ENCODE measurements at places on chromosomes 5 and 9. TPM values are rescaled to one million over a fixed set of nuclear protein-coding genes. Genes with fewer than 3 reads are reported as not detected.

Gene TLR4
- 15.6 TPM for total RNA-seq

DNA sequence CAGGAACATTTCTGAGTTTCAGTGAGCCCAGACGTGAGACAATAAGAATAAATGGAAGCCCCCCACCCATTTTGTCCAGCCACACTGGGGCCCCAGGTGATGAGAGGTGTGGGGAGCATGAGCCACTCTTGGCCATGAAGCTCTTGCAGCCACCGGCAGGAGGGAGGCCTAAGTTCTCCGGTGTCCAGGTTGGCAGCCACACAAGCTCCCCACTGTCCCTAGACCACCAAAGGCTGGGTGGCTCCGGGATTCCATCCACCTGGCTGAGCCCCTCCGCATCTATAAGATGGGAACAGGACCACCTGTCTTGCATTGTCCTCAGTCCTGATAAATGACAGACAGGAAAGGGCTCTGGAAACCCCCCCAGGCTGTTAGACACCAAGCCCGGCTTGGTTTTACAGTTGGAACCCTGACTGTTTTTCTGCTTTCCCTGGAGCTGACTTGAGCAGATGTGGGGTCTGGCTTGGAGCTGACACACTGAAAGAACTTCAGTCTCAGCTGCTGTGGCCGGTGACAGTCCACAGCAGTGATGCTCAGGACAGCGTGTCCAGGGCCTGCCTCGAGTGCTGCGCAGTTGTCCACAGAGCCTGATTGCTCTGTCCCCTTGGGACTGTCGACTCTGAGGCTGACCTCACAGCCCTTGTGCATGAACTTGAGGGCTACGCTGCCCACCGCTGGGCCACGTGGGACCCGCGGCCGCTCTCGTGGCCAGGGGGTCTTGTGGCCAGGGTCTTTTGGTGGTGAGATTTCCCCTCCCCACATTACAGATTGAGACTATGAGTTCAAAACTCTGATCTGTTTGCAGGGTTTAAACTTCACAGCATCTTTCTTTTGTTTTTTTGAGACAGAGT, 74.8 kb downstream of the PSMB7 start:
- DNase-seq, result peak; percentile 27

DNA sequence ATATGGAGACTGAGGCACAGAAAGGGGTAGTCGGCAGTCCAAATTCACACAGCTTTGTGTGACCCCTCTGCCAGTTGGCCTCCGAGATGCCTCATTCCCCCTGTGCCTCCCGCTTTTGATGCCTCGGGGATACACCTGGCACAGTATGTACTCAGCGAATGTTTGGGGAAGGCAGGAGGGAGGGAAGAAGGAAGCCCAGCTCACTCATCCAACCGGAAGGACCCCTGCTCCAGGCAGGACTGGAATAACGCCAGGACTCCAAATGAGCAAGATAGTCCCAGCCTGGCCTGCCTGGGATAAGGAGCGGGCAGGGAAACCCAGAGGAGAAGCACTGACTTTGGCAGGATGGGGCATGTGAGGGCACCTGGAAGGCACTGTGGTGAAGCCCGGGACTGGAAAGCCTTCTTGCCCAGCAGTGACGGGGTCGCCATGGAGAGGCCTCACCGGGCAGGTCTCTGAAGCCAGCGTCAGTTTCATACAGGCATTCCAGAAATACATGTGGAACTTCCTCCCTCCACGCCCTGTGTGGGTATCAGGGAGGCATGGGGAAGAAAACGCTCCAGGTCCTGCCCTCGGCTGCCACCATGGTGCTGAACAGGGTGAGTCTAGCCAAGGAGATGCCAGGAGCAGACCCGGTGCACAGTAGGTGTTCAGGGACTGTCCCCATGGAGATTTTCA, 20.3 kb downstream of the LMX1B start:
- DNase-seq, result no peak

Gene CRHBP
- total RNA-seq, result 0.27 TPM

Gene C1QTNF2
- 1.6 TPM for total RNA-seq

GRCh38 chr5:117681431-117682254, 1107.0 kb upstream of the SEMA6A start:
- DNase-seq, result no peak

Gene SAXO1
- not detected for total RNA-seq

DNA sequence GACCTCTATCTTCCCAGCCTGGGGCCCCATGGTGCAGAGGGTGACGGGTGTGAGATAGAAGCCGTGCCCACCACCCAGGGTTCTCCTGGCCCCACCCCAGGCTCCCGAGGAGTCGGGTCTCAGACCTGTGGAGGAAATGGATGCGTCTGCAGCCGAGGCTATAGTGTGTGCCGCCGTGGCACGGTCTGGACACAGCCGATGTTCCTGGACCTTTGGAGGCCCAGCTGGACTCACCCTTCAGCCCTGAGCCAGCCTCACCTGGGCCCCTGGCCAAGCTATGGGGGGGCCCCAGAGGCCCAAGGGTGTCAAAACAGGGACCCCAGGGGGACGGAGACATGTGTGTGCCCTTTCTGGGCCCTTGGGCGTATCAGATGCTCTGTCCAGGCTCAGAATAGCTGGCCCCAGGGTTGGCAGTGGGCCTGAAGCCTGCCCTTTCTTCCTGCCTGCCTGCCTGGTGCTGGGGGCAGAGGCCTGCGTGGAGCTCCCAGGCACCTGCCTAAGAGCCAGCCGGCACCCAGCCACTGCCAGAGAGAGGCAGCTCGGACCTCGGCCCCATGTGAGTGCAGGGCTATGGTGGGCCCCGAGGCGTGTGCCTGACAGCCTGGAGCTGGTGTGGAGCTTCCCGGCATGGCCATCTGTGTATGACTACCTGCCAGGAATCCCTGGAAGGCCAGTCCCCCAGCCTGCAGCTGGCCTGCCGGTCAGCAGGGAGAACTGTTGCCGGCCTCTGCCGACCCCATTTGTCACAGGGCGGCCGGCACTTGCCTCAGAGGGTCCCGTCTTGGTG, 41.8 kb downstream of the KCNT1 start:
- DNase-seq, result peak; percentile 76

- peak; percentile 82 for DNase-seq
Observed at GRCh38 chr9:126705767-126706697, 92.3 kb downstream of the LMX1B start.

Gene ADAMTS16
- total RNA-seq, result 0.05 TPM

GRCh38 chr9:33676746-33677505, 118.4 kb upstream of the PRSS3 start:
- peak; percentile 44 for DNase-seq

GRCh38 chr9:28832168-28832770, 1259.0 kb upstream of the C9orf72 start:
- no peak for DNase-seq

DNA sequence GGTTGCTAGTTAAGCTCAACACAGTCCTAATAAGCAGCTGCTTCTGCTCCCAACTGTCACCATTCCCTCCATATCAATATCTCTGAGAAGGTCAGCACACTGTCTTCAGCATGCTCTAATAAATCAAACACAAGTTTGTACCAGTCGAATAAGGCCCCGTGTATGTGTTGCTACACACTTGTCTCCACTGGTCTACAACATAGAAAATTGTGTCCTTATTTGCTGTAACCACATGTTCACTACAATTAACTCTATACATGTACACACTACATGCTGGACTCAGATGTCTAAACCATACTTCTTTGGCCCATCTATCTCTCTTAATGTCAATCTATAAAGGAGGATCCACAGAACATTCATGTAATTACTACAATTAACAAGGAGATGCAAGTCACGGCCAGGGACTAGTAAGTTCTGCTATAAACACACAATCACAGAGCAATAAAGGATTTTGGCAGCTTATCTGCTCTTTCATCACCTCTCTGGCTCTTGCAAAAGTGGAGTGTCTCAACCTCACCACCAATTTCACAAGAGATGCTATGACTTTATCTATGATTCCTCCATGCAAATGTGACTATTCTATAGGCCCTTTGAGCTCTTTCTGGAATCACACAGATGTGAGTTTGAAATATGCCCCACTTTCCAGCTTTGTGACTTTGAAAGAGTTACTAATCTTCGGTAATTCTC, 143.9 kb downstream of the SEMA5A start:
- no peak for DNase-seq

DNA sequence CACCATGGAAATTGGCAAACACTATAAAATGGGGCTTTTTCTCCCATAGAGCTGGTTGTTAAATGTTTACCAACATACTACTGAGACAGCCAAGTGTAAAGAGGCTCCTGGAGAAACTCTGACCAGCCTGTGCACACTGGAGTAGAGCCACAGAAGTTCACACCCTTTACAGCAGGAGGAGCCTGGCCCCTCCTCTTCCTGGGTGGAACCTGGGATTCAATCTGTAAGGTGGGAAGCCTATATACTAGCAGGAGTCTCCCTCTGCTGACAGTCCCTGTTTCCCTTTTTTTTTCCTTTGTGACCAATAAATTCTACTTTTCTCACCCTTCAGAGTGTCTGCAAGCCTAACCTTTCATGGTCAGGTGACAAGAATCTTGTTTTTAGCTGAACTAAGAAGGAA, 10.4 kb upstream of the SLC30A5 start:
- DNase-seq, result no peak

GRCh38 chr5:73180566-73180965, 7.6 kb downstream of the TMEM174 start:
- DNase-seq, result no peak

Gene SLCO6A1
- total RNA-seq, result not detected

DNA sequence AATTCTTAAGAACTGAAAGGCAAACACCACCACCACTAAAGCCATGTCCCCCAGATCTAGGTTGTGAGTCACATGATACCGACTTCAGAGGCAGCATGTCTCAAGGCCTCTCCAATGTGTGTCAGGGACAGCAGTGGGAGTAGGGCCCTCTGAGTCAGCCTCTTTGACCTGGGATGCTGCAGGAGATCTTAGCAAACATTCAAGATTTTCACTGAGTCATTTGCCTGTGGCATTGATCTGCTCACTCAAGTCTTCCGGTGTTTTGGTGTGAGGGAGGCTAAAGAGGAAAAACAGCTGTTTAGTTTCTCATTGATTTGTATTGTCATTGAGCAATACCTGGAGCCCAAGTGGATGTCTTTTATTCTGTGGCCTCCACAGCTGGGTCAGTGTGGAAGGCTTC, 36.1 kb downstream of the TMC1 start:
- no peak for DNase-seq

Gene PDE6A
- total RNA-seq, result 0.08 TPM

Gene MYOT
- total RNA-seq, result 11.7 TPM

GRCh38 chr9:14240537-14240936, 73.4 kb downstream of the NFIB start:
- no peak for DNase-seq

Gene PRRC1
- total RNA-seq, result 17.1 TPM

Gene SHB
- total RNA-seq, result 15.0 TPM

Gene CFAP90
- total RNA-seq, result not detected

Gene PTGES
- 4.5 TPM for total RNA-seq

DNA sequence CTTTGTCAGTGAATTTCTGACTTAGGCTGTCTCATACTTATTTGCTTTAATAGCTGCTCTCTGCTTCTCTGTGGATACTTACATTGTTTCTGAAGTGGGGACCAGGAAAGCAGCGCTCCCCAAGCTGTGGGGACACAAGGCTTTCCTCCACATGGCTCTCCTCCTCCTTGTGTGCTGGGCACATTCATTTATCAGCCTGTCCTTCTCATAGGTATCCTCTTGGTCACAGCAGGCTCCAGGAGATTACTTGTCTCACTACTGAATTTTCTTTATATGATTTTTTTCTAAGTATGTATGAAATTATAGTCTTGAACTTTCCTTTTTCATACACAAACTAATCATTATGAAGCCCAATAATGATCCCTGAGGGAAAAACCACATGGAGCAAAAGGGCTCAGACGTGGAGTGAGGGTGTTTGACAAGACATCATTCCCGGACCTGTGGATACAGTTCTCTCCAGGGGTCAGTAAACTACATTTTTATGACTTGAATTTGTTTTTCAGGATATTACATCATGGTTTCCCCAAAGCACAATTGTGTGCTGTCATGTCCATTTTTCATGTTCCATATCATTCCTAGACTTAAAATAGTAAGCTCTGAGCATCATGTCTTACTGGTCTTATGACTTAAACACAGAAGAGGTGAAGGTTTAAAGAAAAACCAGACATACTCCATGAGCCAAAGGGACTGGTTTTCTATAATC, 234.5 kb downstream of the PCSK1 start:
- DNase-seq, result no peak

Gene FRMD3
- total RNA-seq, result 93.2 TPM

Gene BAAT
- 0.08 TPM for total RNA-seq

Gene TSPAN17
- total RNA-seq, result 27.4 TPM

Gene CTXN3
- total RNA-seq, result not detected
